ENCODE measurements at places on chromosomes 6 and 20. TPM values are rescaled to one million over a fixed set of nuclear protein-coding genes. Genes with fewer than 3 reads are reported as not detected.

DNA sequence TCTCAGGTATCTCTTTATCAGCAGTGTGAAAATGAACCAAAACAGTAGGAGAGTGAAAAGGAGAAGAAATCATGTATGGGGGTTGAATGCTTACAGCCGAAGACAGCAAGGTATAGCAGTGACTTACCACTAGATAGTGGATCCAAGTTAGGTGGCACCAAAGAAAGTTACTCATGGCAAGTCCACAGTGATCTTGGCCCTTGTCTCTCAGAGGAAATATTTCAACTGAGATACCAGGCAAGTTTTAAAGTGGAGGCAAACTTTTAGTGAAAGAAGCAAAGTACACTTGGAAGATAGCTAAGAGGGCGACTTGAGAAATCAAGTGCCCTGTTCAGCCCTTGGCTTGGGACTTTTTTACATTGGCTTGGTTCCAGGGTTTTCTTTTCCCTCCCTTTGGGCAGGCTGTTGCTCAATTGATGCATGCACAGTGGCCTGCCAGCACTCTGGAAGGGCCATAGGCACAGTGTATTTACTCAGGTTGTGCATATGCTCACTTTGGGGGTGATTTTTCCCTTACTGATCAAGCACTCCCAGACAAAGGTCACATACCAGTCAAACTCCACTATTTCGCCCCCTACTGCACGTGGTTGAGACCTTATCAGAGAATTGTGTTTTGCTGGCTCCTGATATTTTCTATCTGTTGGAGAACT lies 329.5 kb upstream of the KHDRBS2 start:
- H3K4me3 ChIP-seq, result no peak overlapping the region
- H3K4me1 ChIP-seq, result no peaks in the 10 kb centered on the region
- H3K36me3 ChIP-seq, result no peaks in the 10 kb centered on the region

DNA sequence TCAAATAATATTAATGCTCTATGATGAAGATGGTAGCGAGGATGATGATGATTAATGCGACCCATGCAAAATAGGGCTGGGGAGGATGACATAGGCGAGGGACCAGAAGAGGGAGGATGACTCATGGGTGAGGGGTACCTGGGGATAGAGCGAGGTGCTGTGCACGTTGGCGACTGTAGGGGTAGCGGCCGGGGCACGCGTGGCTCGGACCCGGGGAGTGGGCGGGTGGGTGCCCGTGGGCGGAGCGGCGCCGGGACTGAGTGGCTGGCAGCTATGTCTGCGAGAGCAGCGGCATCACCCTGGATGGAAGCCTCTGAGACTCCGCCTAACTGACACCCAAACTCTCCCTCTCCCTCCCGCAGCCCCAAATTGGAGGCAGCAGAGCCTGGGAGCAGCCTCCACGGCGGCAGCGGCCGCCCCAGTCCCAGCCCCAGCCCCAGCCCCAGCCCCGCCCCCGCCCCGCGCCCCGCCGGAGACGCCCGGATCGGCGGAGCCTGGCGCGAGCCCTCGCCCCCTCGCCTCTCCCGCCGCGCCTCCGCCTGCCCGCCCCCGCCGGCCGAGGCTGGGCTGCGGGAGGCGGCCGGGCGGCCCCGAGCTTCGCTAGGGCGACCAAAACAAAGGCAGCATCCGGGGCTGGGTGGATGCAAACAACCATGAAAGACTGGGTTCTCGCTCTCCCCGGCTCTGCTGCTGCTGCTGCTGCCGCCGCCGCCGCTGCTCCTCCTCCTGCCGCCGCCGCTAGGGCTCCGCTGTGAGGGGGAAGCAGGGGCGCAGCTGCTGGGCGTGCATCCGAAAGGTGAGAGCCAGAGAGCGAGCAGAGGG lies at the start of gene RIMS1:
TSS of gene RIMS1 (plus strand) at position 367 of the 822 bp plus-strand sequence. CDS start 474 bp downstream, outside the sequence.
- peaks cover 10% of the 10 kb centered on the region for H3K27me3 ChIP-seq
- no peak within 1 kb of the TSS for H3K27ac ChIP-seq
- no peaks in the 10 kb centered on the region for H3K36me3 ChIP-seq

DNA sequence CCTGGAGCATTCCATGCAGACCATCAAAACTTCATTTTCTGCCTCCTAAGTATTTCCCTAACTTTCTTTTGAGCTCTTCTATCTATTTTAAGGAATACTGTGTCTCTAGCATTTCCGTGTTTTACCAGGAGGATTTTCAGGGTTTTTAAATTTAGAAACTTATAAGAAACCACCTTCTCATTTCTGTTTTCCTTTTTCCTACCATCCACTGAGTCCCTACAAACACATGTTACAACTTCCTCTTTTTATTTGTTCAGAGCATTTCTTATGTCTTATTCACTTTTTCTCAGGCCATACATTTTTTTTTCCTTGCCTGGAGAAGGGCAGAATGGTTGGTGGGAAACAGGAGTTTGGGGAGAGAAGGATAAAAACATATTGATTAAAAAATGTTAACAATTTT lies 130.0 kb upstream of the BMP5 start:
- H3K4me3 ChIP-seq, result no peak overlapping the region
- H3K36me3 ChIP-seq, result no peaks in the 10 kb centered on the region
- DNase-seq, result no peak
- no peaks in the 10 kb centered on the region for H3K27me3 ChIP-seq
- H3K4me1 ChIP-seq, result no peaks in the 10 kb centered on the region
- no peak overlapping the region for H3K27ac ChIP-seq

Gene TMEM200A
- 0.71 TPM for total RNA-seq

Gene ADGB
- total RNA-seq, result not detected

Measured in sigmoid colon (tissue), 7 donors.